ENCODE measurements at places on chromosomes 13 and 19.
A peak's percentile ranks its signal among the peaks of the same experiment; 100 is the strongest.

DNA sequence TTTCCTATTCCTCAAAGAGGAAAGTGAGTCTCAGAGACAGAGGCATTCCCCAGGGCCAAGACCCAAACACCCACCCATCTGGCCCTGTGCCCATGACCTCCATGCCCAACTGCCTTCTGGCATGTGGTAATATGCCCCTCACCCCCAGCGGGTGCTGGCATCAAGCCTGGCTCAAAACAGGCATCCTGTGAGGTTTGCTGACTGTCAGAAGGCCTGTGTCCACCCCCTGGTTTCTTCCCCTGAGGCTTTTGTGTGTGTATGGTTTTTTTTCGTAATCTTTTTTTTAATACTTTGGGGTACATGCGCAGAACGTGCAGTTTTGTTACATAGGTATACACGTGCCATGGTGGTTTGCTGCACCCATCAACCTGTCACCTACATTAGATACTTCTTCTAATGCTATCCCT, 7.6 kb upstream of the KANK2 start:
- no peak for DNase-seq

DNA sequence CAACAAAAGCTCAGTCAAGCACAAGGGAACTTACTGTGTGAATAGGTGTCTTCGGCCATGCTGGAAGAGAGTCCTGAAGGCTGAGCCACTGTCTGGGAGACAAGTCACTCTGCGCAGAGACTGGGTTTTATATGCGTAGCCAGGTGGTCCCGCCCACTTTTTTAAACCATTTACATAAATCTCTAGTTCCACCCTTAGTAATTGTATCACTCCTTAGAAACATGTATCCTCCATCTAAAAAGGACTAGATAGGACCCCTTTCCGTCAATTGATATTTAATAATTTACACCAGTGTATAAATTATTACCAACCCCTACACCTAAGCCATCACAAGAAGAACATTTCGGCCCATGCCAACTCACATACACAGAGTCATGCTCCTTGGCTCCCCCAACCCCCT, at the start of gene DUXA:
DUXA (minus strand) TSS at position 101 of the 400 bp plus-strand sequence; CDS start at position 59, 42 bp downstream.
- no peak for DNase-seq

GRCh38 chr13:28659621-28659970, 666 bp downstream of the POMP start:
- peak; percentile 38 for DNase-seq

DNA sequence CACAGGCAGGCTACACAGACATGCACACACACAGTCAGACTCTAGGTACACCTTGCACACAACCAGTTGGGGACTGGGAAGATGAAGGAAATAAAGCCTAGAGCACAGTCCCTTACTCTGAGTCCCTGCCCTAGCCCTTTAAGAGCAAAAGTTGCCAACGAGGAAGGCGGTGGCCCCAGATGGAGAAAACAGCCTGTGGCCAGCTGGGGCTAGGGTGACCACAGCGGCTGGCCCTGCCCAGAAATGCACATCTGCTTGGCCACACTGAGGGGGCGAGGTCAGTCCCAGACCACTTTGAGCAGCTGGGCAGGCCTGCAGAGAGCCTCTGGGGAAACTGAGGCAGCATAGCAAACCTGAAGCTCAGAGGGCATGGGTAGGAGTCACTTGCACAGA, 52.3 kb downstream of the PTPRS start:
- DNase-seq, result no peak

- no peak for DNase-seq
Measured at GRCh38 chr13:27334774-27335435, 64.3 kb downstream of the RASL11A start.

GRCh38 chr19:2345076-2345475, 15.0 kb upstream of the TMPRSS9 start:
- no peak for DNase-seq

GRCh38 chr13:23279321-23279720, 98.5 kb downstream of the SGCG start:
- no peak for DNase-seq

DNA sequence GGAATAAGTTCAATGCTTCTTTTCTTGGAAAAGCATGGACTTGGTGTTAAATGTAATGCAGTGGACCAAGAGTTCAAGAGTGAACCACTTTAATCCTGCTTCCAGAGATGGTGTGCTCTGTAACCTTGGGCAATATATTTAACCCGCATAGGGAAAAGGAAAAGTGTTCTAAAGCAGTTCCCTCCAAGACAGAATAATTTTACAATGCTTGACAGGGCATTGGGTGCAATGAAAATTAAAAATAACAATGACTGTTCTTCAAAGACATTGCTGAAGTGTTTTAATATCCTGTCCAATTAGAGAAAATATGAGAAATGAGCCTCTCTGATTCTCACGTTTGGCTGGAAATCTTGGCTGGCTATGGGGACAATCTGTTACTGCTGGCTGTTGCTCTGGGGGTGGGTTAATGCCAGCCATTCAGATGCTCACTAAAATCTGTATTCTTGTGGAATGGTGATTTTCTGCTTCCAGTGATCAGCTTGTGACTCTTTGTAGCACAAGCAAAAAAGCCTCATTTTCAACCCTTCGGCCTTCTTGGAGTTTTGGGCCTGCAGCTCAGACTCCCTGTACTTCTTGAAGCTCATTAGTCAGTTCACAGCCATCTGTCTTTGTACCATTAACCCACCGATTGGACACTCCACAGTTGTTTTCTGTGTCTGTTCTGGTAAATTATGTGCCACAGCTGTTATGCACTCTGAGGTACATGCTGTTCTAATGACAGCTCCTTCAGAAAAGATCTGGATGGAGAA, 310.6 kb downstream of the LMO7 start:
- no peak for DNase-seq

DNA sequence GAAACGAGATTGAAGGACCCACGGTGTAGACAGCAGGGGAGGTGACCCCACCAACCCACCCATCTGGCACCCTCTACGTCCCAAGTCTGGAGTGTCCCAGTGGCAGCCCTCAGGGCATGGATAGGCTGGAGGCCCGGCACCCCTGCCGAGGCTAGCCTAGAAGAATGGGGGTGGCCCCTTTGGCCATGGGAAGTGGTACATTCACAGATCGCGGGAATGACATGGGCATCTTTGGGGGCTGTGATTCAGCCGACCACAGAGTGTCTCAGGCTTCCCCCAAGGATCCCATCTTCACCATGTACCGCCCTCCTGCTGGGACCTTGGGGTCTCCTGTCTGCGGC, 11.3 kb upstream of the MKNK2 start:
- DNase-seq, result no peak

DNA sequence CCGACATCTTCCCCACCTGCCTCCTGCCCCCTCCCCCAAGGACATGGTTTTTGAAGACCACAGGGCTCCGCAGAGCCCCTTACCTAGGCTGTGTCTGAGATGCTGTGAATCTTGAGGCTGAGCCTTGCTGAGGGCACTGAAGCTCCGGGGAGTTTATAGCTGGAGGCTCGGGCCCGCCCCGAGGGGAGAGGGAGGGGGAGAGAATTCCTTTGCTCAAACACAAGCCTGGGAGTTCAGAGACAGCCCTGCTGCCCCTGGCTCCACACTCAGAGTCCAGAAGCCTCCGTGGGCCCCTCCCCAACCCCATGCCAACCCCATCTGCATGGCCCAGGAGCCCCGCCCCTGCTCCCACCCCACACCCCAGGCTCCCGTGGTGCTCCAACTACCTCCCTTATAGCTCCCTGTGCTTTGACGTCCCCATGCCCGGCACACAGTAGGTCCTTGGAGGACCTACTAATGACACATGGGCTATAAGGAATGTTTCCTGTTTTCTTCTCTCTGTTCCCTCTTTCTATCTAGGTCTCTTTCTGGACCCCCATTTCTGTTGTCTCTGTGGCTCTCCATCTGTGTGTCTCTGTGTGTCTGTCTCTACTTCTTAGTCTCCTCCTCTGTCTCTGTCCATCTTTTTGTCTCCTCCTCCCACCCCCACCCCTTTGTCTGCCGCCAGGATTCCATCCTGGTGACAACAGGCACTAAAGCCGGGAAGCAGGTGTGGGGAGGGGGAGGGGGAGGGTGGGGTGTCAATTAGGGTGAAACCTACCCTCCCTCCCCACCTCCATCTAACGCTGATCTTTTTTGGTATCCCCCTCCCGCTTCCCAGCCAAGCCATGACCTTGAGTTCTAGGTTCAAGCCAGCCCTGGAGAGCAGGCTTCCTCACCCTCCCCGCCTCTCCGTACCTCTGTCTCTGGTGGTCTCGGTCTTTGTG, at the start of gene TNNT1:
TNNT1 (minus strand) TSS at position 129 of the 926 bp plus-strand sequence. CDS start 2,049 bp downstream, outside the sequence.
- DNase-seq, result no peak

DNA sequence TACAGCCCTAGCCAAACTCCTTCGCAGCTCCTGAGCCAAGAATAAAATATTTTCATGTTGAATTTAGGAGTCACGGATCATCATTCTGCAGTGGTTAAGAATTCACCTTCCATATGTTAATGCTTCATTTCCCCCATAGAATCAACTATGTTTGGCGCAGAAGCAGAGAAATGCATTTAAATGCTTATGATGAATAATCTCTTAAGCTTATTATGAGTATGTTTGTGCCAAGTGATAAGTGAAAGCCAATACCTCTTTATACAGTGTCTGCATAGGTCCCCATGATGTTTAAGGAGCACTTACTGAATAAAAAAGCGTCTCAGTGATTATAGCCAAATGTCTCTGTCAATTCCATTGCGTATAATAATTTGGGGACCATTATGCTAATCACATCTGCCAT, 32.7 kb upstream of the POMP start:
- DNase-seq, result no peak

- DNase-seq, result no peak
Measured at GRCh38 chr13:63910511-63910910, 2494.9 kb upstream of the PCDH20 start.

DNA sequence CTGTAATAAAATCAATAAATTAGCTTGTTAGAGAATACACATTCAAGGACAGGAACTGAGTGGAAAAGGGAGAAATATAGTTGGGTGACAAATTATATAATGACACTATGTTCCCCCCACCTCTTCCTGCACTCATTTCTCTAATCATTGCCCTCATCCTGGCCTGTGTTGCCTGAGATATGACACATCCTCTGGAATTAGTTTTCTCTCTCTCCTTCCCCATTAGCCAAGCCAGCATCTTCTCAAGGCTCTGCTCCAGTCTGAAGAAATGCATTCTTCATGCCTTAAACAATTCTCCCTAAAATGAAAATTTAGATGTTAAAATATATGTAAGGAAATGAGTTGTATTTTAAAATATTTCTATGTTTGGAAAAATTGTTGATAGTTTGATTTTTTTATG, 280.3 kb downstream of the POU4F1 start:
- no peak for DNase-seq

DNA sequence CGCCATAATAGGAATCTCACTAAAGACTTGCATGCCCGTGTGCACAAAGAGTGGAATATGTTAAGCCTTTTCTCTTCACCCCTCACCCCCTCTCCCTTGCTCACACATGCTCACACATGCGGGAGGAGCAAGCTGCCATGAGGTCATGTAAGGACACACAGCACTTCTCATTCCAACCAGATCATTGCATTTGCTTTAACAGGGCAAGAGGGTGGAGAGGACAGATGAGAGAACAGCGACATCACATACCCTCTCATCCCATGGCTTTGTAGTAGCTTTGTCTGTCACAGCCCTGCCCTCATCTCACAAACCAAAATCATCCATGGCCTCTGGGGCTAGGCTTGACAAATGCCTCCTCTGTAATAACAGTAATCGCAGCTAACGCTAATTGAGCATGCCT, 145.6 kb upstream of the FRY start:
- no peak for DNase-seq

- no peak for DNase-seq
Measured at GRCh38 chr13:101092985-101093384, 323.3 kb downstream of the NALCN start.

DNA sequence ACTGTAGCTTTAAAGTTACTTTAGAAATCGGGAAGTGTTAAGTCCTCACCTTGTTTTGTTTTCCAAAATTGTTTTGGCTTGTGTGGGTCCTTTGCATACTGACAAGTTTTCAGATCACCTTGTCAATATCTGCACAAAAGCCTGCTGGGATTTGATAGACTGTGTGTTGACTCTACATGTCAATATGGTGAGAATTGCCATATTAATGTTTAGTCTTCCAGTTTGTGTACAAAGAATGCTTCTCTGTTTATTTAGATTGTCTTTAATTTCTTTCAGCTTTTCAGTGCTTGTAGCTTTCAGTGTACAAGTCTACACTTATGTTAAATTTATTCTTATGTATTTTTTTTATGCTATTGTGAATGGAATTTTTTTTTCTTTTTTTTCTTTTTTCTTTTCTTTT, 50.2 kb downstream of the SIPA1L3 start:
- DNase-seq, result no peak

- no peak for DNase-seq
Measured at GRCh38 chr19:49111218-49111998, 2.8 kb upstream of the LIN7B start.

DNA sequence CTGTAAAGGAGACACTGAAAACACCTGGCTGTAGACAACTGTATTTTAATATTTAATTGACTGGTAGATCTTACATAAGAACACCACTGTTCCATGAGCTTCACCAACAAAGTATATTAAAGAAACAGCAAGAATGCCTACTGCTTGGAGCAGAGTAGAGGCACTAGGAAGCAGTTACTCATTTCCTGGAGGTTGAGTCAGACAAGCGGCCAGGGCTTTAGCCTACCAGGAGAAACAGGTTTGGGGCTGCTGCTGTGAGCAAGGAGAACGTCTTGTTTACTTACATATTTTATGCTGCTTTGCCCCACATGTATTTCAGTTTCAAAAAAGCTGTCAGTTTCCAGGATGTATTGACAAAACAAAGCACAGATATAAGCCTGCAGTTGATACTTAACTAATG, 33.4 kb downstream of the ALG5 start:
- DNase-seq, result no peak

DNA sequence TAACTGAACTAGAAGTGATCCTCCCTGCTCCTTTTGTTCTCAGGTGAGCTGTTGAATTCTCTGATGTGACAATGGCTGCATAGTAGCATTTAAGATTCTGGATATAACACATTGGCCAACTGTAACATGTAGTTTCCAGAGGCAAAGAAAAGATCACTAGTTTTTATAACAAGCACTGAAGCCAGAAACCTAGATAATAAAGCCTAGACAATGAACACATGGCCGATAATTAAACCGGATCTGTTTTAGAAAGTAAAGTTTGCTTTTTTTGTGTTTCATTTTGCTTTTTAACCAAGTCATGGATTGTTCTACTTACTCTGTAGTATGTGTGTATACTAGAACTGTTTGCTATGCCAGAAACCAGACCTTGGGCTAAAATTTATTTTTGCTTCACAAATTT, 225.5 kb upstream of the KLHL1 start:
- DNase-seq, result no peak

- no peak for DNase-seq
Measured at GRCh38 chr13:29878101-29878500, 27.7 kb upstream of the UBL3 start.

- no peak for DNase-seq
Measured at GRCh38 chr19:42554046-42554575, 25.8 kb upstream of the CEACAM1 start.

GRCh38 chr19:33267706-33268105, 34.6 kb downstream of the CEBPA start:
- DNase-seq, result no peak

DNA sequence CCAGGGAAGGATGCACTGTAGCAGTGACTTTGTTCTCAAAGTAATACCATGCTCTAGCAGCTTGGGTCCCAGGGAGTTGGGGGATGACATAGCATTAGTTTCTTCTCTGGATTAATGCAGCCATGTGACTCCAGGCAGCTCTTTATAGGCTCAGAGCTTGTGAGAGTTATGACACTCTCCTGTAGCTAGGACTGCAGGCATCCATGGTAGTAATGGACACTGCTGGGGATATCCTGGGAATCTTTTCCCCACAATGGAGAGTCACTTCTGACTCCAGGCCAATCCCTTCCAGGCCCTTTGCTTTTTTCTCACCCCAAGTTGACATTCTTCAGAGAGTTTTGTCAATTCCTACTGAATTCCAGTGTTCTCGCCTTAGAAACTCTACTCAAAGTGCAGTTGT, 270.9 kb downstream of the COG6 start:
- DNase-seq, result no peak

All from CD4-positive, alpha-beta memory T cell (primary cell).